ENCODE measurements at places on chromosomes 3 and 15.

- no peak for DNase-seq
Observed at GRCh38 chr3:195748661-195749060, 27.9 kb downstream of the MUC20 start.

GRCh38 chr15:73387507-73388255 lies 18.9 kb upstream of the HCN4 start:
- DNase-seq, result no peak

GRCh38 chr15:45448066-45448915 lies 69.9 kb upstream of the GATM start:
- no peak for DNase-seq

- DNase-seq, result no peak
Observed at GRCh38 chr3:161950318-161950868, 453.8 kb downstream of the OTOL1 start.

GRCh38 chr15:99440029-99440428 lies 125.8 kb upstream of the MEF2A start:
- DNase-seq, result no peak

DNA sequence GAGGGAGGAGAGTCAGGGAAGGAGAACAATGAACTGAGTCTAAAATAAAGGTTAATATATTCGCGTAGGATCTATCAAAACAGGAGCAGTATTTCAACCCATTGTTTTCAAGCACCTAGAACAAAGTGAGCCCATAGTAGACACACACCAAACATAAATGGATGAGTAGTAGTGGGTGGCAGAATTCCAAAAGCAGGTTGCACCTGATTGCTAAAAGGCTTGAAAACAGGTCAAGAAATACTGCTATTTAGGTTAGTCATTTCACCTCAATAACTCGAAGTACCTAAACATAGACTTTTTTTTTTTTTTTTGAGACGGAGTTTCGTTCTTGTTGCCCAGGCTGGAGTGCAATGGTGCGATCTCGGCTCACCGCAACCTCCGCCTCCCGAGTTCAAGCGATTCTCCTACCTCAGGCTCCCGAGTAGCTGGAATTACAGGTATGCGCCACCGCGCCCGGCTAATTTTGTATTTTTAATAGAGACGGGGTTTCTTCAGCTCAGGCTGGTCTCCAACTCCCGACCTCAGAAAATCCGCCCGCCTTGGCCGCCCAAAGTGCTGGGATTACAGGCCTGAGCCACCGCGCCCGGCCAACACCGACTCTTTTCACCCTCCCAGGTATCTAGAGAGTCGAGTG lies 855 bp upstream of the ABHD5 start:
- no peak for DNase-seq

DNA sequence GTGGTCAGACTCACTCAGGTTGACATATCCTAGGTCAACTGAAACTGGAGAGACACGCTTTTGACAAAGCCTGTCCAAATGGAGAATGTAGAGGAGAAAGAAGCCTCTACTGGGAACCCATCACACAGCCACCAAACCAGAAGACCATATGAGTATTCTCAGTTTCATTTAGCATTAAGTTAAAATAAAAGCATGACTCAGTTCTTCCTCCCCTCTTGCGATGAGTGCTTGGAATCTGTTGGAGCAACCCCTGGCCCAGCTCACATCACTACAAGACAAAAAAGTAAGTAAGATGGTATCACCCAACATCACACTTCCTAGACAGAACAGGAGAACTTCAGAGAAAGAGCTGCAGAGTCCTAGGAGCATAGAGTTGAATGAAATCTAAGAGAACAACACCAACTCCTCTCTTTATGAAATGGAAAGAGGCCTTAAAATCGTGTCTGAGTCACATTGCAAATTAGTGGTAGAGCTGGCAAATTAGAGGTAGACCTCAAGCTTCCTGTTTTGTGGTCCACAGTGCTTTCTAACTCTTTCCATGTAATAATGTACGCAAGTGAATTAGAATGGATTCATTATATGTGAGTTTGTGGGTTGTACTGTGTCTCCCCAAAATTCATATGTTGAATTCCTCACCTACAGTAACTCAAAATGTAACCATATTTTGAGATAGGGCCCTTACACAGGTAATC lies 51.2 kb downstream of the FGF12 start:
- no peak for DNase-seq

GRCh38 chr15:56440214-56440770 lies 24.6 kb downstream of the MNS1 start:
- no peak for DNase-seq

DNA sequence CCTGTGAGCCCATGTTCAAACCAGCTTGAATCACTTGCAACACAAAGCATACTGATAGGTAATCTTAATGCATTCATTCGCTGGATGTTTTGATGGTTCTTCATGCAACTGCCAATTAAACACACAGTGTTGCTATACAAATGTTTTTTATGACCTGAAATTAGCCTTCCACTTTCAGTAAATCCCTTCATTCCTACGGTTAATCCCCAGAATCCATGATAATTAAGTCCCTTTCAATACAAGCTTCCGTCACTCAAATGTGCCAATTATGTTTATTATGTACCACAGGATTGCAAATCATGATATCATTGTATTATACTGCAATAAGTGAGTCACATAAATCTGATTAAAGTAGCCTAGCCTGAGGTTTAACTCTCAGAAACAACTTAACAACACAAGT lies 14.5 kb upstream of the LYZL4 start:
- no peak for DNase-seq

- no peak for DNase-seq
Observed at GRCh38 chr3:56884387-56884786, 82.6 kb upstream of the ARHGEF3 start.

DNA sequence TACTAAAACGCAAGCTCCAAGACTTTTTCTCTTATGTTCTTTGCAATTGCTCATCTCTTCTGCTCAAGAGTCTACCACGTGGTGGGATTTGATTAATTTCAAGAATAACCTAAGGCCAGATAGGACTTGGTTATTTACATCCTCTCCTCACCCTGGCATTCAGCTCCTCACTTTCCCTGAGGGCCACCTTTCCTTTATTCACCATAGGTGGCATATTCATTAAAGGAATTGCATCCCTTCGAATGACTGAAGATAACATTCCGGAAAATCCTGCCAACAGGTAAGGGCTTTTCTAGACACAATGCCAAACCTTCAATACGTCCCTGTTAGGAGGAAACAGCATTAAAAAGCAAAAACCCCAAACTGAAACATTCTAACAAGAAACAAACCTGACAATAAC lies 220.0 kb upstream of the KBTBD8 start:
- no peak for DNase-seq

DNA sequence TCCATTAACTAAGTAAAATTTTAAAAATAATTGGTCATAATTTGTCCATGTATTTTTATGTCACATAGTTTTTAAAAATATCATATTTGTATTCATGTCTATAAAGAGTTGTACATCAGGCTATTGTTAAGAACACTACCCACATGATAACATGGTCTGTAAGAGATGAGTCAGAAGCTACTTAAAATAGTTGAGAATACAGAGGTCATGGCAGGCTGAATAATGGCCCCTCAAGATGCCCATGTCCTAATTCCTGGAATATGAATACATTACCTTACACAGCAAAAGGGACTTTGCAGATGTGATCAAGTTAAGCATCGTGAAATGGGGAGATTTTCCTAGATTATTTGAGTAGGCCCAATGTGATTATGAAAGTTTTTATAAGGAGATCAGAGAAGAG lies 782.9 kb upstream of the GOLIM4 start:
- no peak for DNase-seq

DNA sequence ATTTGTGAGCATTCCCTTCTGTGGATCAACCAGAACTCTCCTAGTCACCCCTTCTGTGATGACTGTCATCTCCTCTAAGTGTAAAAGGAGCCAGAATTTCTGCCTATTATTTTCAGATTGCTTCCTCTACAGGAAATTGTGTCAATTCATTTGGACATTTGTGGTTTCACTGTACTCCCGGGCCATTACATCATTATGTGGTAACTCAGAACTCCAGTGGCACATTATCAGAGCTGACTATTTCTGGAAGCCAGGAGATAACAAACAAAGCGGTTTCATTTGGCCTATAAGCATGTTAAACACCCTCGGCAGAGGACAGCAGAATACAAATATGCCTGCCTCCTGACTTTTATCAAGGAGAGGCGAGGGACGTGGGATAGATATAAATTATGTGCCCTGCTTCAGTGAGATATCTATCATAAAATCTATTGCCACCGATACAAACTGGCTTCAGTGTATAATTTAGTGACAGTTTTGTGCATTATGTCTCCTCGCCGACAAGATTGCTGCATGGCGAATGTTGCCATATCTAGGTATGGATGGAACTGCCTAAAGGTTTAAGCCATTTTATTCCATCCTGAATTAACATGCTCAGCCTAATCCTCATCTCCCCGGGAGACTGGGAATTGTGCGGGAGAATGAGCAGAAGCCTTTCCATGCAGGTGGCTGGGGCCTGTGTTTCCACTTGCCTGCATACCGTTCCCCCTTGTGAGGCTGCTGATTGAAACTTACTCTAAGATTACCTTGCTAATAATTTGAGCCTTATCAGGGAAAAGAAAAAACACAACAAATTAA lies 193.4 kb upstream of the SEMA6D start:
- no peak for DNase-seq

GRCh38 chr3:150538324-150539208 lies 7.7 kb downstream of the SERP1 start:
- DNase-seq, result no peak

GRCh38 chr3:69671082-69671952 lies 67.9 kb upstream of the MITF start:
- DNase-seq, result no peak

DNA sequence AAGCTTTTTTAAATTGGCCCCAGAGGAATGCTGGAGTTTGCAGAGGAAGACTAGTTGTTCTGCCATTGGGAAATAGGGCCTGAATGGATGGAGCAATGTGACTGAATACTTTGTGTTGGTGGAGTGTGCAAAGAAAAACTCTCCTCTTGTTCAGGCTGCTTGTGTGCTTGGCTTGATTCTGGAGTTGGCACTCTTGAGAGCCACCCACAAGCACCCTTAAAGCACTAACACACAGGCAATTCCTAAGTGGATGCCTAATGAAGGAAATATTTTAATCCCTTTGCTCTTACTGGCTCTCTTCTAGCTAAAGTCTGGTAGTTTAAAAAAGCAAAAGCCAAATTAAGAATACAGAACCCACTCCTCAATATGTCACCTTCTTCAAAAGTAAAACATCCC lies 304.4 kb upstream of the C2CD4B start:
- DNase-seq, result no peak

- no peak for DNase-seq
Observed at GRCh38 chr15:36330598-36330997, 248.8 kb upstream of the CDIN1 start.

DNA sequence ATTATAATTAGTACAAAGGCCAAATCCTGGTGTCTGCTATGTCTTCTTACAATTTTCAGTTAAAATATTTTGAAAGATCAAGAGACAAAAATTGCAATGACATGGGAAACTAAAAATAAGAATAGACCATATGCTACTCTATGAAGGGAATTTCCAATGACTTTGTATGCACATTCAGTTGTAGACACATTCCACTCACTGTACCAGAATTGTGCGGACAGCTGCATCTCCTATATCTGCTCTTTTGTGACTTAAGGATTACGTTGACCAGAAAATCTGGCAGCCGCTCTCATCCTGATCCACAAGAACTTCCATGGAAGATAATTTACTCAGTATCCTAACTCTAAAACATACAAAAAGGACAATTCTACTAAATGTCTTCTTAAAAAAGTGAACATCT lies 493.9 kb upstream of the KCNMB2 start:
- no peak for DNase-seq

DNA sequence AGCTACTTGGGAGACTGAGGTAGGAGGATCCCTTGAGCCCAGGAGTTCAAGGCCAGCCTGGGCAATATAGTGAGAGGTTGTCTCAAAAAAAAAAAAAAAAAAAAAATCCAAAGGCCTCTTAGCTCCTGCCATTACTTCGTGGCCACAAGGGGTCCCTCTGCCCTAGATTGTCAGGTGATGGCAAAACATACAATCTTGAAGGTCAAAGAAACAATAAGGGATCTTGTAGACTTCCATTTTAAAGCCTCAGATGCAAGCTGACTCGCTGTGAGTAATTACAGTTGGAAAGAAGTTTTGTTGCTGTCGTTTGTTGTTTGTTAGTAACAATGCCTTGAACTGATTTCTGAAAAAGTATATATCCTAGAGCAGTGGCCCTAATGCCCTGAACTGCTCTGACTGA lies 55.9 kb upstream of the PLCL2 start:
- DNase-seq, result peak; percentile 47

DNA sequence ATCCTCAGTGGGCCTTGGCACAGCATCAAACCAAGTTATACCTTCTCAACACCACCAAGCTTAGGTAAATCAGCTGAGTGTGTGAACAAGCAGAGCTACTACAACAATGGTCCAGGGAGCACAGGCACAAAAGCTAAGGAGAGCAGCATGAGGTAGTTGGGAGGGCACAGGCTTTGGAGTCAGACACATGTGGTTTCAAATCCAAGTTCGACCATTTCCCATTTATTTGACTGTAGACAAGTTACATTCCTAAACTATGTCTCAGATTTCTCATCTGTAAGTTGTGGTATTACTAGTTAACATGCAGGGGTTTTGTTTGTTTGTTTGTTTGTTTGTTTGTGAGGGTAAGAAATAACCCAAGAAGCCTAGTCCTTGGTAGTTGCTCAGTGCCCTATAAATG lies 46.9 kb downstream of the MLH1 start:
- DNase-seq, result no peak

- no peak for DNase-seq
Observed at GRCh38 chr15:33157371-33158037, 37.0 kb downstream of the FMN1 start.

DNA sequence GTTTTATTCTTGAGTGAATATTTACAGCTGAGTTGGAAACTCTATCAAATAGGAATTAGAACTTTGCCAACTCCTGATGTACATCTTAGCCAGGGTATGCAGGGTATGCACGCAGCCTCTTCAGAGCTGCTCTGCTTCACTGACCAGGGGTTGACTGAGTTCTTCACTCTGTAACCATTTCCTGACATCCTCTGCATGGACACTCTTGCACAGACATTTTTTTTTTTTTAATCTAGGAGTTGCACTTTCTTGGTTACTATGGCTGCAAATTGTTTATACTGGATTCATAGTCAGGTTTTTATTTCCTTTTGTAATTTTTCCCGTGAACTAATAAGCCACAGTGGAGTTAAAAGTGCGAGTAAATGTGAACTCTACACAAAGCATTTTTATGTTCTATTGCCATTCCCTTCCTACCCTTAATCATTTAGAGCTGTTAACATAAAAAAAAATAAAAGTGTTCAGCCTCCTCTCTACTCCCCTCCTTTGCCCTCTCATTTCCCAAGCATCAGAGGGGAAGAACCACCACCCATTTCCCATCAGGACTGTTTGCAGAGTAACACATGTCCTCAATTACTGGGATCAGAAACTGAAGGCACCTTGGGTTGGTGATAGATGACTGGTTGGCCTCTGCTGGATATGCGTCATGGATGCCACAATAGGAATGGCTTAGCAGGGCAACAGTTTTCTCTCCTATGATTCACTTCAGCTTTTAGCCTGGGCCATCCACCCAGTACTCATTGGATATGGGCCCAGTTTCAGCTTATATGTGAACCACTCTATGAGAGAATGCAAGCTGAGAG lies 54.0 kb downstream of the DUT start:
- DNase-seq, result no peak

DNA sequence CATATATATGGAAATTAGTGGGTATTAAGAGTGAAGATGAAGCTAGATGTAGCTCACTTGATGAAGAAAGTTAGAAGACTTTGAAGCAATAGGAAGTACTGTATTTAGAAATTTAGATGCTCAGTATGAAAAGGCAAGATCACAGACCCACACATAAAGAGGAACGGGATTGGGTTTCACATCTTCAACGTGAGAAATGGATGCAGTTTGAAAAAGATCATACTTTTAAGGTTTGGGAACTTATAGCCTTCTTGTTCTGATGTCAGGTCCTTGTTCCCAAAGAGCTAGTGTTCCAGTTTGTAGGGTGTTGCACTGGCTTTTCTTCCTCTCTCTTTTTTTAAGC lies 16.7 kb downstream of the AP3S2 start:
- no peak for DNase-seq

All from T follicular helper cell (primary cell).